ENCODE measurements at places on chromosomes 1 and 21.

GRCh38 chr1:9670085-9670484, 18.6 kb downstream of the PIK3CD start:
- no peak for DNase-seq

- DNase-seq: no peak
Observed at GRCh38 chr1:177928194-177928593, 41.7 kb downstream of the SEC16B start.

- no peak for DNase-seq
Observed at GRCh38 chr1:224095339-224095738, 18.6 kb upstream of the FBXO28 start.

- DNase-seq: no peak
Observed at GRCh38 chr1:1677718-1678580, 14.6 kb downstream of the SLC35E2B start.

All from stimulated activated CD4-positive, alpha-beta T cell treated with anti-CD3 and anti-CD28 coated beads, TNF-alpha, amount 100 ng/mL, for 1 hour (primary cell).